ENCODE measurements at places on chromosomes 3 and 15. TPM values are rescaled to one million over a fixed set of nuclear protein-coding genes. Genes with fewer than 3 reads are reported as not detected.
A peak's percentile ranks its signal among the peaks of the same experiment; 100 is the strongest.

GRCh38 chr3:103195216-103195615 lies 760.4 kb downstream of the ZPLD1 start:
- no peak for DNase-seq

KIF15 gene
- total RNA-seq, result 38.3 TPM

DNA sequence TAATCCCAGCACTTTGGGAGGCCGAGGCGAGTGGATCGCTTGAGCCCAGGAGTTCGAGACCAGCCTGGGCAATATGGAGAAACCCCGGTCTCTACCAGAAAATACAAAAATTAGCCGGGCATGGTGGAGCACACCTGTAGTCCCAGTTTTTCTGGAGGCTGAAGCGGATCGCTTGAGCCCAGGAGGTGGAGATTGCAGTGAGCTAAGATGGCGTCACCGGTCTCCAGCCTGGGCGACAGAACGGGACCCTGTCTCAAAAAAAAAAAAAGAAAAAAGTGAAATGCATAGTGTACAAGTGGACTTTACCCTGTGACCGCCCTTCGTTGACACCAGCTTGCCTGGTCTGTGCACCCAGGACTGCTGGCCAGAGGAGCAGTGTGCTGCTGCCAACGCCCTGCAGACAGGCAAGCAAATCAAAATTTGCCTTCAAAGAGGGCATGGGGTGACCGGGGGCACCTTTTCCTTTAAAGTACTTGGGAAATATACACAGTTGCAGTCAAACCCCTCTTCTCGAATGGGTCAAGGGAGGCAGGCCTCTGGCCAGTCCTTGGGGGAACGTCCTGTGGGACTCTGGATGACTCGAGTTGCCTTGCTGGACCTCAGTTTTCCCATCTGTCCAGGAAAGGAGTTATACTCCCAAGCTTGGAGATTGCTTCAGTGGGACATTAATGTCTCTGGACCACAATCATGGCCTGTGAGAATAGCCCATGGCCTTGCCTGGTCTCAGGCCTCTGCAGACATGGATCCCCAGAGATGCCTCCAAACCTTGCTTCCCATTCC lies 1.0 kb downstream of the XYLB start:
- no peak for DNase-seq

DNA sequence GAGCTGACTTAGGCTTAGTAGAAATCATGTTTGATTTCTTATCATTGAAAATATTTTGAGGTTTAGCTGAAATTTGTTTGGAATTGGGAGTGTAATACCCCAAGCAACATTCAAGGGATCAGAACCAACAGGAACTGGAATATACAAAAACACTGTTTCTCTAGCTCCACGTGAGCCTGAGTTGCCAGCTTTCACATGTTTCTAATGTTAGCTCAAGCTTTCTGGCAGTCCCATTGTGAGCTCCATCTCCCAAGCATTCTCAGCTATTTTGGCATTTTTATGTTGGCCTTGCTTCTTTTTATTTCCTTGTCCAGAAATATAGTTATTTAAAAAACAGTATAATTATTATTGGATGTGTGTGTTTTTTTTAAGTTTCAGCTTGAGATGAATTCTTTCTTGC lies 427.1 kb upstream of the DPH6 start:
- no peak for DNase-seq

GRCh38 chr3:56654460-56654859 lies 28.6 kb downstream of the TASOR start:
- no peak for DNase-seq

DNA sequence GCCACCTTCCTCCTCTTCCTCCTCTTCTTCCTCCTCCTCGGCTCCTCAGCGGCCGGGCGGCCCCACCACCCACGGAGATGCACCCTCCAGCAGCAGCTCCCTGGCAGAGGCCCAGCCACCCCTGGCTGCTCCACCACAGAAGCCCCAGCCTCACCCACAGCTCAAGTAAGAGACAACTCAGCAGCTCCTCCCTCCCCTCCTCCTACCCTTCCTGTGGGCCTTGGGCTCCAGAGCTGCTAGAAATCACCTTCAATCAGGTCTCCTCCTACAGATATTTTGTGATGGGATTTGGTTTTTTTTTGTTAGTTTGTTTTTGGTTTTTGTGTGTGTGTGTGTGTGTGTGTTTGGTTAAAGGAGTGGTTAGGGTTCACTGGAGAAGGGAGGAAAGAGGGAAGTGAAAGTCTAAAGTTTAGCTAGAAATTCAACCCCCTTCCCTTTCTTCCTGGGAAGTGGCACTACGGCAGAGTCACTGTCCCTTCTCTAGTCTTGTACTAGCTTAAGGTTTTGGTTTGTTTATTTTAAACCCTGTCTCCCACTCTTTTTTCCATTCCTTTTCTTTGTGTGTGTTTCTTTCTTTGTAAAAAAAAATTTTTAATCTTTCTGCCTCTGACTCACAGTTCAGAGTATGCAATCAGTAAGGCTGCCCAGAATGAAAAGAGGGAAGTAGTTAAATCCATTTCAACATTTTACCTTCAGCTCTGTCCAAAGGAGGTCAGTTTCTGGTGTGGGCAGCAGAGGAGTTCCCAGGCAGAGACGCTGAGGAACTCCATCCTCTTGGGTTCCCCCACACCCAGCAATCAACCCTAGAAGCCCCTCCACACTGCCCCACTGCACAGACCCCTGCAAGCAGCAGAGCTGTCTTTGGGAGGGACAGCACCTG lies 29.0 kb upstream of the TIMP4 start:
- DNase-seq, result peak; percentile 62
